Cerebellum (tissue), 4 donors: ENCODE measurements at places on chromosomes 3 and 15.

- DNase-seq = no peak
These were observed 23.1 kb downstream of the ISG20 start for GRCh38 chr15:88661761-88662556.

- no peak for DNase-seq
These were observed 63.3 kb upstream of the LRRN1 start for GRCh38 chr3:3735919-3736318.

GRCh38 chr3:49164983-49165720 lies 979 bp downstream of the CCDC71 start:
- no peak for DNase-seq

GRCh38 chr3:53068176-53068575 lies 22.3 kb upstream of the SFMBT1 start:
- DNase-seq = no peak

GRCh38 chr3:101065962-101066361 lies 72.7 kb upstream of the ABI3BP start:
- DNase-seq = no peak

DNA sequence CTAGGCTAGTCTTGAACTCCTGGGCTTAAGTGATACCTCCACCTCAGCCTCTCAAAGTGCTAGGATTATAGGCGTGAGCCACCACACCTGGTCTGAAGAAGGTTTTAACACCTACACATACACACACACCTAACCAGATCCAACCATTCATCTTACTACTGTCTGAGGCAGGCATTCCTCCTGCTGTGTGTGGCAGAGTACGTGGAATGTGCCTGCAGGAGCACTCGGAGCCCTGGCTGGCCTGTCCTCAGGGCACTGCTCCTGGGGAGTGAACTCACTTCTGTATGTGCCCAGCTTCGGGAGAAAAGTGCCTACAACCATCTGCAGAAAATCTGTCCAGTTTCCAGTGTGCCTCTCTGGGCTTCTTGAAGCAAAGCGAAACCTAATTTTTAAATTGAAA lies 58.2 kb upstream of the LIMD1 start:
- DNase-seq = no peak

- no peak for DNase-seq
These were observed 449.7 kb upstream of the ALCAM start for GRCh38 chr3:104916971-104917370.

DNA sequence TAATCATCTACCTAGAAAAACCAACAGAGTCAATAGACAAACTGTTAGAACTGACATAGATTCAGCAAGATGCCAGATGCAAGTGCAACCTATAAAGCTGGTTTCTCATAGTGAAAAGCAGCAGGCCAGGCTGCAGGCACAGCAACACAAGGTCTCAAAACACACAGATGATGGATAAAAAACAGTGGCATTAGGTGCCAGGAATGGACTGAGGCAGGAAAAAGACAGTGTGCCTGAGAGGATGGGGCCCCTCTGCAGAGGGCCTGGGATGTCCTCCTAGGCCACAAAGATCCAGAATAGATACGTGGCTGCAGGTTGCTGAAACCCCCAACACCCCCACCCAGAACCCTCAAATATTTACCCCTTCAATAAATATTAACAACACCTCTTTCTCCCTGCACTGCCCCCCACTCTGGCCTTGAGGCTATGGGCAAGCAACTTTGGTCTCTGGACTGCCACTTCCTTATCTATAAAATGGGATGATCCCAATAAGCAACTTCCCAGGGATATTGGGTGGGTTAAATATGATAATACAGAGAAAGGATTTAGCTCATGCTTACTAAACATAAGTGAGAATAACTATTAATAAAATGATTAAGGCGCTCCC lies 35.2 kb upstream of the FGD5 start:
- no peak for DNase-seq

GRCh38 chr3:56303487-56303886 lies 164.8 kb downstream of the ERC2 start:
- DNase-seq = peak; percentile 5

- DNase-seq = no peak
These were observed 9.4 kb downstream of the FAM174B start for GRCh38 chr15:92646216-92646615.

- peak; percentile 68 for DNase-seq
These were observed 215.3 kb downstream of the ROBO2 start for GRCh38 chr3:77254967-77255831.

DNA sequence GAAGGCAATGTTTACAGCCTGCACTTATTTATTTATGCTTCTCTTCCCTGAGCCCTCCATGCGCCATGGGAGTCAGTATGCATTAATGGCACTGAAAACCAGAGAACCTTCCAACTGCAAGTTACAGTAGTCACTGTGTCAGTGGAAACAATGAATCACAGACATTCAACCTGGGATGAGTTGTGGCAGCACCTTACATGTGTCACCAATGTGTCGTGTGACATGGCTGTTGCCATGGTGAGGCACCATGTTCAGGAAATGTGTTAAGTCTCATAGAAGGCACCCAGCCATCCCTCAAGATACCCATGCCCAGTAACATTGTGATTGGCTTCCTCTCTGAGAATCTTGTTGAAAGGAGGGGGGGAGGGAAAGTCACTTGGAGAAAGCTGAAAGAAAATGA lies 105.0 kb downstream of the FOXP1 start:
- DNase-seq = no peak
